ENCODE measurements at places on chromosomes 1 and 21. TPM values are rescaled to one million over a fixed set of nuclear protein-coding genes. Genes with fewer than 3 reads are reported as not detected.

DNA sequence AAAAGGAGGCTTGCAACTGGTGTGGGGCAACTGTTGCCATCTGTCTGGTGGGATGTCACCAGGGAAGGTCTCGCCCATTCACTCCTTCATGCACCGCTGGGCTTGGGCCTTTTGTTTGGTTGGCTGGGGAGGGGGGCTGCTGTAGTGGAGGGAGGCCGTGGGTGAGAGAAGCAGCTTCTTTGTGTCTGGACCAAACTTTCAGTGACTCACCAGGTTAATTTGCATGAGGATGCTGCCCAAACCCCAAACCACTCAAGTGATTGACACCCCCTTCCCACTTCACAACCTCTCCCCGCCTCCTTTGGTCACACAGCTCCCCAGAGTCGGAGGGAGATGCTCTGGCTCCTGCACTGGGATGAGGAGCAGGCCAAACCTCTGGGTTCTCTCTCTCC is 19.7 kb downstream of the BTG2 start:
- no peak for DNase-seq

GRCh38 chr1:216600730-216601609 is 122.3 kb downstream of the ESRRG start:
- DNase-seq = peak; percentile 59

DNA sequence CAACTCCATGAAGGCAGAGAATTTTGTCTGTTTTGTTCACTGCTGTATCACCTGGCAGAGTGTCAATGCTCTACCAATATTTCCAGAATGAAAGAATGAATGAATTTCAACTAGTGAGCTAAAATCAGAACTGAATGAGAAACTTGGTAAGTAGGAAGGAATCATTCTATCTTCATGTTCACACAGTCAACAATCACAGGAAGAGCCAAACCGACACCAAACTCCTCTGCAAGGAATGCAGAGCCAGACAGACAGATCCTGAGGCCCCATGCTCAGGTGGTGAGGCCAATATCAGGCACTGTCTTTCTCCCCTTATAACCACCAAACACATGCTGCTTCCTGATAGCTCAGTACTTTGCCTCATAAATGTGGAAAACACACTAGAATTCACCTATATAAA is 139.1 kb downstream of the SLC45A1 start:
- no peak for DNase-seq

The TAS1R1 gene
- total RNA-seq = not detected

The KHDRBS1 gene
- 39.8 TPM for total RNA-seq

- no peak for DNase-seq
Measured at GRCh38 chr1:103569493-103569892, 1.9 kb upstream of the AMY2B start.

- peak; percentile 38 for DNase-seq
Measured at GRCh38 chr1:236103646-236104218, 38.6 kb upstream of the GPR137B start.

DNA sequence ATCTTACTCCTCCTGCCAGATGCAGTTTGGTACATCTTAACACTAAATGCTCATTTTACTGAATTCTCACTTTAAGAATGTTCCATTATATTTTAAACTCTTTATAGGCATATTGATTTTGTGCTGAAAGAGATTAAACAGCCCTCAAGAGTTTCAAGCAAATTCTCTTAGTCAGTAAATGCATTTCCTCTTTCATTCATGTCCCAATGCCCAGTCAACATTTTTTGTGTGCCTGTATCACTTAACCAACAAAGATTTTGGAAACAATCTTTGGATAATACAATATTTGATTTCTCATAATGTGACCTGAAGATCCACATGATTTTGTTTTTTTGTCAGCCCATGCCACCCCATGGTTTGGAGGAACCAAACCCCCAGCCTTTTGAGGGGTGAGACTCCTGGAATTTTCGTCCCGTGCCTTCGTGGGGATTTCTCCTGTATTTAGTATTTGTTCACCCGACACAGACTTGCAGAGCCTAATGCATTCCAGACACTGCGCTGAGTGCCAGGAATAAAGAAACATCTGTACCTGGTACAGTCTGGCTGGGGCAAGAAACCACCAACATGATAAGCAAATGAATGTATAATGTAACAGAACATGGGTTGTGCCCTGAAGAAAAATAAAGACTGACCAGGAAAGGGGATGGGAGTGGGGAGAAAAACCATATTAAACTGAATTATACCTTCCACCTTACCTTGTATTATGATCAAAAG is 47.1 kb upstream of the ETS2 start:
- no peak for DNase-seq

The OLFML3 gene
- 0.13 TPM for total RNA-seq

- peak; percentile 52 for DNase-seq
Measured at GRCh38 chr1:169565335-169566271, 20.7 kb downstream of the F5 start.

DNA sequence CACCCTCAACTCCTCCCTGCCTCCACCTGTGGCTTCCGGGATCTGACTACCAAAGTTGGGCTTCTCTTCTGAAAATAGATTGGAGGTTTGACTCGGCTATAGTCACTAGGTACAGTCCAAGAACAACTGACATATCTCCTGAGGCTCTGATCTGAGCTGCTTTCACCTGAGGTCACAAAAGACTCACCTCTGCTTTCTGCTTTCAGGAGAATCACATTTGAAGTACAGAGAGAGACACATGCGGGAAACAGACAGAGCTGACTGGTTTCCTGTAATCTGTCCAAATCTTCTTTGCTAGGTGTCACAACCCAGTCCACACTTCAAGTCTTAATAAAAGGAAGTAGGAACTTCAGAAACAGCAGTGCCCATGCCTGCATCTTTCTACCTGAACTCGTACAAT is 245.4 kb upstream of the CHRM3 start:
- DNase-seq = no peak

The THAP3 gene
- total RNA-seq = 24.0 TPM

DNA sequence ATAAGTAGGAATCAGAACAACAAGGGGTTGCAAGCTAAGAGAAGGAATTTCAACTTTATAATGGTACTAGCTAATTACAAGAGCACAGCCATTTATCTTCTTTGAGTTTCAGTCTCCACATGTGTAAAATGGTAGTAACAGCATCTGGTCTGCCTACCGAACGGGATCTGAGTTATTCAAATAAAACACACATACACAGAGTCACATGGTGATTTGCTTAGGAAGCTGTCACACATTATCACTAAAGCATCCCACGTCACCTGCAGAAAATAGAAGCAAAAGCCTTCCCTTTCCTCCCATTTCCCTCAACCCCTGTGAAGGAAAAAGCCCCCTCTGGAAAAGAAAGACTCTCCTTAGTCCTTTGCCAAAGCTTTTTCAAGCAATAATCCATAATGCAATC is 389.7 kb downstream of the OMA1 start:
- DNase-seq = no peak

The NMNAT2 gene
- 0.26 TPM for total RNA-seq

DNA sequence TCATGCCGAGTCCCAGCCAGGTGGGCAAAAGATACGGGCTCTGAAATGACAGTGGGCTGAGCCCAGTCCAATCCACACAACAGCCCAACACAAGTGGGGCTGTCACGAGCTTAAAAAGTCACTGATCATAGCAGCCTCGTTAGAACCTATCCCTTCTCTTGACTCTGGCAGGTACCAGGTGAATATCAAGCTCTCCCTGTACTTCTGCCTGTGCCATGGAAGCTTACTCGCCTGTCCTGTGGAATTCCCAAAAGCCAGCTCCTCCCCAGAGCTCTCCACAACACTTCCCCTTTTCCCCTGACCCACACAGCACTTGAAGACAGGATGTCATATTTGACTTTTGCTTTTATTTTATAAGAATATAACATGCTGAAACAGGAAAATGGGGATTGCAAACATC is 5.9 kb downstream of the RGS16 start:
- DNase-seq = peak; percentile 44

DNA sequence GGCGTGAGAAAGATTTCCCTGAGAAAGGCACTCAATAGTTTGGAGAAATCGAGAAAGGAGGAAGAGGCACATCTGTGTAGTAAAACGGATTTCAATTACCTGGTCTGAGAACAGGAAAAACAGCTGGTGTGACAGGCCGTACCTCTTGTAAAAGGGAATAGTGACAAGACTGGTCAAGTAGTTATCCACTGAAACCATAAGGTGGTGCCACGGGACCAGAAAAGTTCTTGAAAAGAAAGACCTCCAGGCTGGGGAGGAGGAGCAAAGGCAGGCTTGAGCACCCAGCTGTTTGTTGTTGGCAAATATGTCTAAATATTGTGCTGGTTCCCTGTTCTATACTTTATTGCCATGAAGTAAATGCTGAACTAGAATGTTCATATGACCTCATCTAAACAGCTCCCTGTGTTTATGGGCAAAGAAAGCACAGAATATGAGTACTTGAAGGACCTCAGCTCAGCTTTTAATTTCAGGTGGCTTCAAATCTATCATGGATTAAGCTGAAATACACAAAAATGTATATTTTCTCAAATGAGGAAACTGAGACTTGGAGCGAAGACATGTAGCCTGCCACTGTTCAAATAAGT is 4.0 kb downstream of the HAO2 start:
- DNase-seq = peak; percentile 72

DNA sequence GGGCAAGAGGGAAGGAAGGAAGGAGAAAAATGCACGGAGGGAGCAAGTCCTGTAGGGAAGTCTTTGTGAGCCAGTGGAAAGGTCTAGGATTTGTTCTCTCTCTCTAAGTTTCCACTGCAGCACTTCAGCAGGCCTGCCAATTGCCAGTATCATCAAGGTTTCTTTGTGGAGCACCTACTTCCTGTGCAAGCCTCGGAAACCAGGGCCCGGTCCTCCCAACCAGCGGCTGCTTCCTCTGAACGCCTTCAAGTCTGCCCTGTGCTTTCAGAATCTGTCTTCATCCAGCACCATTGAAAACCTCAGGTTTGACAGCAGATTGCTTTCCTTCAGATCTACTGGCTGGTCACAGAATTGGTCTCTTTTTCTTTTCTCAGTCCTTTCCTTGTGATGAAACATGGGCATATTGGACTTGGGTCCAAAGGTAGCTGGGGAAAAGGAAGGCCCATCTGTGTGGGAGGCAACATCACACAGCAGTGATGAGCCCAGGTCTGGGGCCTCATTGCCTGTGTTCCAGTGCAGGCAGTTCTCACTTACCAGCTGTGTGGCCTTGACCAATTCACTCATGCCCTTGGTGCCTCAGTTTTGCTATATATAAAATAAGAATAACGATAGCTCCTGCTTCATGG is 144.5 kb downstream of the SEC16B start:
- DNase-seq = no peak

The GPR37L1 gene
- under 0.01 TPM for total RNA-seq

DNA sequence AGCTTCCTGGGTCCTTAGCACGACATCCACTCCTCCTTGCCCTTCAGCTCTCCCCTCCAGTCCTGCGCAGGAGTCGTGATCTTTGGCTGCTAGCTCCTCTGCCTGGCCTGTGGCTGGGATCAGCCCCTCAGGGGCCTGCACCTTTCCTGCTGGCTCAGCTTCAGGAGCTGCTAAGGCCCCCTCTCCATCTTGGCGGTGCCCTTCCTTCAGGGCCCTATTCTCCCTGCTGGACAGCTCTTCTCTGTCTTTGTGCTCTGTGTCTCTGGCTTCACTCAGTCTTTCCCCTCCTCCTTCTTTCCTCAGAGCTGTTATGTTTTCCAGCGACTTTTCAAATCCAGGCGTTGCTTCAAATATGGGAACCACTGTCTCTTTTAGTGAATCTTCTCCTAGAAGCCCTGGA is 59.5 kb upstream of the LRRC53 start:
- DNase-seq = no peak

All from bronchial epithelial cell (primary cell).